Fibroblast of skin of left biceps (primary cell): ENCODE measurements at places on chromosomes 1 and 21.

DNA sequence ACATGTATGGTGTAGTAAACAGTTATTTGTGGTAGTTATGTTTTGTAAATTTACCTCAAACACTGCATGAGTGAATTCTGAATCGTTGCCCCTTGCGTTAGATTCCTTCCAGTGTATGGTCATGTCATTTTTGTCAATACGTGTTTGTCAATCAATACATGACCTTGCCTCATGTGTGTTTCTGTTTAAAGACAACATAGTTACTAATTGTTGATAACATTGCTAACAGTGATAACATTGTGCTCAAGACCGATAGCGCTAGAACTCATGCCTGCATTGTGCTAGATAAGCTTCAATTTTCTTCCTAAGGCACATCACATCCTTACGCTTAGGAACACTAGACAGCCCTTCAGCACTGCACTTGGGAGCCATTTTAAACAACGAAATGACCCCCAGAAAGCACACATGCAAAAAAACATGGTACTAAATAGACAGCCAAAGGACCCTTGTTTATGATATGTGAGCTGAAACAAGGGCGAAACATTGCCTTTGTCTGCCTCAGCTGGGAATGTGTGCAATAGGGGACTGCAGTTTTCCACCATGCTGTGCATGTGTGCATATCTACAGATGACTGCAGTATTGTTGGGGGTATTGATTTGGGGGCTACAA, 37.3 kb downstream of the MRPS6 start:
- no peak for DNase-seq

GRCh38 chr1:167943541-167943940, 6.7 kb upstream of the MPC2 start:
- DNase-seq, result no peak

GRCh38 chr1:59212706-59213105, 84.2 kb upstream of the FGGY start:
- no peak for DNase-seq

- no peak for DNase-seq
Observed at GRCh38 chr1:39178541-39179431, 25.7 kb upstream of the MACF1 start.
